ENCODE measurements at places on chromosomes 11 and 22. TPM values are rescaled to one million over a fixed set of nuclear protein-coding genes. Genes with fewer than 3 reads are reported as not detected.

The PKDREJ gene
- total RNA-seq, result under 0.01 TPM

The MS4A15 gene
- total RNA-seq, result not detected

The IGSF22 gene
- total RNA-seq, result 0.10 TPM

The FAM180B gene
- not detected for total RNA-seq

The TMEM86A gene
- 4.2 TPM for total RNA-seq

The INPP5J gene
- not detected for total RNA-seq

The NCAM1 gene
- 9.6 TPM for total RNA-seq

The HPS4 gene
- 56.8 TPM for total RNA-seq

The MCHR1 gene
- not detected for total RNA-seq

The E2F8 gene
- 0.10 TPM for total RNA-seq

The POU2AF3 gene
- not detected for total RNA-seq

The APOBEC3A gene
- total RNA-seq, result 42.5 TPM

The GAS2 gene
- total RNA-seq, result 1.2 TPM

The CCDC82 gene
- total RNA-seq, result 42.2 TPM

The FJX1 gene
- total RNA-seq, result not detected

The TMEM121B gene
- 1.3 TPM for total RNA-seq

The SERPING1 gene
- total RNA-seq, result 2.4 TPM

The C11orf86 gene
- total RNA-seq, result not detected

The DDI1 gene
- not detected for total RNA-seq

The ZBTB16 gene
- total RNA-seq, result 23.3 TPM

The PICK1 gene
- 10.6 TPM for total RNA-seq

The LBHD1 gene
- total RNA-seq, result 5.9 TPM

The GLYAT gene
- total RNA-seq, result not detected

The DPAGT1 gene
- 6.7 TPM for total RNA-seq

The DEPDC7 gene
- 1.6 TPM for total RNA-seq

The BAIAP2L2 gene
- 0.31 TPM for total RNA-seq

The HBE1 gene
- total RNA-seq, result 0.94 TPM

The OR52I1 gene
- not detected for total RNA-seq

The ZNRF3 gene
- 0.52 TPM for total RNA-seq

The OR8D1 gene
- total RNA-seq, result under 0.01 TPM

The C11orf87 gene
- total RNA-seq, result not detected

The CCDC89 gene
- total RNA-seq, result not detected

The DEUP1 gene
- total RNA-seq, result not detected

The AMOTL1 gene
- 0.94 TPM for total RNA-seq

The FGF3 gene
- total RNA-seq, result not detected

The MEI1 gene
- 63.5 TPM for total RNA-seq

The CXCR5 gene
- total RNA-seq, result 11.1 TPM

The SMIM38 gene
- 0.31 TPM for total RNA-seq

The CHRM4 gene
- 1.3 TPM for total RNA-seq

The CADM1 gene
- total RNA-seq, result 4.2 TPM

The OR51T1 gene
- not detected for total RNA-seq

The OR5AN1 gene
- 0.10 TPM for total RNA-seq

The CNIH2 gene
- 1.0 TPM for total RNA-seq

The RASD2 gene
- 0.52 TPM for total RNA-seq

The OR5A1 gene
- under 0.01 TPM for total RNA-seq

The NAALAD2 gene
- not detected for total RNA-seq

The SLC5A12 gene
- not detected for total RNA-seq

The NTM gene
- total RNA-seq, result not detected

The WNT7B gene
- total RNA-seq, result not detected

The DSCAML1 gene
- total RNA-seq, result 0.84 TPM

The PLAAT5 gene
- total RNA-seq, result 0.42 TPM

The OR51B4 gene
- total RNA-seq, result not detected

Measured in mononuclear cell (primary cell).